NCI-H82 (cell line): ENCODE measurements at places on chromosomes 16 and 17.
A peak's percentile ranks its signal among the peaks of the same experiment; 100 is the strongest.

GRCh38 chr17:42537156-42537805, 1.2 kb downstream of the NAGLU start:
- DNase-seq = no peak

DNA sequence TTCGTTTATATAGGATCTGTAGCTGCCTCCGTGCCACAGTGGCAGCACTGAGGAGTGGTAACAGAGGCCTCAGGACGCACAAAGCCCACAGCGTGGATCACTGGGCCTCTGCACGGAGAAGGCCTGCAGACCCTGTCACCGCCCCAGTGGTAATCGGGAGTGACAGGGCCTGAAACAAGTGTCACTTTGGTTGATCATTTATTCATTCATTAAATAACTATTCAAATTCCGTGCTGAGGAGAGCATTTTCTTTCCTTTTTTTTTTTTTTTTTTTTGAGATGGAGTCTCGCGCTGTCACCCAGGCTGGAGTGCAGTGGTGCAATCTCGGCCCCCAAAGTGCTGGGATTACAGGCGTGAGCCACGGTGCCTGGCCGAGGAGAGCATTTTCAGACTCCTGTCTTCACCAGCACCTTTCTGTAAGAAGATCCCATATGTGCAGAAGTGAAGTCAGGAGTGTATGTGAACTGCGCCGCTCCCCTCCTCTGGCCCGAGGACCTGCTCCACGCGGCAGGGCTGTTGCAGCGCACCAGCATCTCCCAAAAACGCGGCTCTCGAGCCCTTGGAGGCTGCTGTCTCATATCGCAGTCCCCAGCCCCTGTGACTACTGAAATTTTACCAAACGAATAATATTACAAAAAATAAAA, 44.9 kb upstream of the TRAP1 start:
- DNase-seq = no peak

- no peak for DNase-seq
These were observed 688 bp downstream of the ADAP2 start for GRCh38 chr17:30922235-30923030.

DNA sequence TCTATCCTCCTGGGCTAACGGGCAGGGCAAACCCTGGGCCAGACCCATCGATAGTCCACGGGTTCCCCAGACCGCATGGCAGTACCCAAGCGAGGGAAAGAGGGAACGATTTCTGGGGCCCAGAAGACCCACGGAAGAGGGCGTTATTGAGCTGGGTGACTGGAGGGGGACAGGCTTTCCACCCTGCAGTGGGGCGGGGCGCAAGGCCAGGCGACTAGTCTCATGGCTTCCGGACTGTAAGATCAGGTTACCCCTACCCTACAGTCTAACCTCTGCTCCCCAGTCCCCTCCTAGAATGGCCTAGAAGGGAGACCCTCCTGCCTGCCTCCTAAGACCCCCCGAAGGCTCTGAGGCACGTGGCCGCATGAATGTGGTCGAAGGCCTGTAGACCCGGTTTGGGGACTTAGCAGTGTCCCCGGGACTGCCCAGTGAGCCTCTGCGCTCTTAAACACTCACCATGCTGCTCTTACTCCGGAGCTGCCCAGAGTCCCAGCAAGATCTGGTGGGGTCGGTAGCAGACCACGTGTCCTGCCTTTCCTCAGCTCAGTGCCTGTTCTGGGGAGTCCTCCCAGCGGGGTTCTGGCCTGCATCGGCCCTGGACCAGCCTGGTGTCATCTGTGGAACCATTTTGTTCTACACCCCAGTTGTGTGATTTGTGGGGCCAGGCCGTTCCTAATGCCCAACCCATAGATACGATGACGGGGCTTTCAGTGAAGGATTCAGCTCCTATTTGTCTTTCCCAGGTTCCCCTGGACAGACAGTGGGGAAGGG, 13.2 kb upstream of the AURKB start:
- peak; percentile 93 for DNase-seq

GRCh38 chr17:70478902-70479301, 309.6 kb downstream of the KCNJ2 start:
- no peak for DNase-seq

GRCh38 chr16:17303101-17303500, 167.7 kb downstream of the XYLT1 start:
- peak; percentile 23 for DNase-seq

DNA sequence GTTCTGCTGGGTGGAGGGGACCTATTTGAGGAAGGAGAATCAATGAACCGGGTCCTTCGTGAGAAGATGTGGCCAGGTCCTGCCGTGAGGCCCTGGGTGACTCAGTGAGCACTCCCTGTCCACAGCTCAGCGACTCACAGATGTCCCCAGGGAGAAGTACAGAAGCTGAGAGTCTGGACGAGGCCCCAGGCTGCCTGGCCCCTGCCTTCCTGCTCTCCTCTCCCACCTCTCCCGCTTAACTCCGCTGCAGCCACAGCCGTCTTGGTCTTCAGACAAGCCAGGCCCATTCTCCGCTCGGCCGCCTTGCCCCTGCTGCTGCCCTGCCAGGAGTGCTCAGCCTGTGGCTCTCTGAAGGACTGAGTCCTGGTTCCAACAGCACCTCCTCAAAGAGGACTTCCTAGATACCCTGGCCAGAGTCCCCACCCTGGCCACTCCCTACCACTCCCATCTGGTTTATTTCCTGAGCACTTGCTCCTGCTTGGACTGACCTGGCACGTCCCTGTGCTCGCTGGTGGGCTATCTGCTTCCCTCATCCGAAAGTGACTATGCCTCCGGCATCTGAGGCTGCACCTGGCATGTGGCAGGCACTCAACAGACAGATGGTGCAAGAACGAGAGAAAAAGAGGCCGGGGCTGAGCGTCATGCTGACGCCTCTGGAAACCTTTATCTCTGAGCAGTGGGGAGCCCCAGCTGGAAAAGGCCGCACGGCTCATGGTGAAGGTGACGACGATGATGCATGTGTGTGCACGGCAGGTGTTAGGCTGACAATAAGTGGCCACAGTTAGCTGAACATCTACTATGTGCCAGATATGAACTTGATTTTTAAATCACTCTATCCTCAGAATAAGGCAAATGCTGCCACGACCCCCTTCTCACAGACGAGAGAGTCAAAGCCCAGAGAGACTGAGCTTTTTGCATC, 9.2 kb upstream of the TNFRSF13B start:
- DNase-seq = no peak

- DNase-seq = peak; percentile 50
These were observed 1.3 kb upstream of the SLC46A1 start for GRCh38 chr17:28407130-28407973.

DNA sequence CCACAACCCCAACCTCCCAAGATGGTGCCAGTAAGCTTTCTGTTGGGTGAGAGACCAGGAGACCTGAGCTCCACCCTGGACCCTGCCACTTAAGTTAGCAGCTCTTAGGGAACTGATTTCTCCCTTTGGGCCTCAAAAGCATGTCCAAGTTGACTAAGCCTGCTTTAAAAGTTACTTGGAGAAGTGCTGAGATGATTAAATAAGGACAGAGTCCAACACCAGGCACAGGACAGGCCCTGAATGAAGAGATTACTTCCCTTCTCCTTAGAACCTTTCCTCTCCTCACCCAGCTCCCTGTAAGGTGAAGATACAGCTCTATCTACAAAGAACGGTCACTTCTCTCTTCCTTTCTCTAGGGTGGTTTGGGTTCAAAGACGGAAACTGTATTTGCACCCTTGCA, 162.6 kb downstream of the XYLT1 start:
- no peak for DNase-seq

DNA sequence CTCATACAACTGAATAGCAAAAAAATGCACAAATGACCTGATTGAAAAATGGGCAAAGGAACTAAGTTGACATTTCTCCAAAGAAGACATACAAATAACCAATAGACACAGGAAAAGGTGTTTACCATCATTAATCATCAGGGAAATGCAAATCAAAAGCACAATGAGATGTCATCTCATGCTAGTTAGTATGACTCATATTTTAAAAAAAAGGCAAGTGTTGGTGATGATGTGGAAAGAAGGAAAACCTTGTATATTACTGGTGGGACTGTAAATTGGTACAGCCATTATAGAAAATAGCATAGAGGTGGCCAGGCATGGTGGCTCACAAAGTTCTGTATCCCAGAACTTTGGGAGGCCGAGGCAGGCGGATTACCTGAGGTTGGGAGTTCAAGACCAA, 232.5 kb upstream of the ZFHX3 start:
- DNase-seq = no peak

DNA sequence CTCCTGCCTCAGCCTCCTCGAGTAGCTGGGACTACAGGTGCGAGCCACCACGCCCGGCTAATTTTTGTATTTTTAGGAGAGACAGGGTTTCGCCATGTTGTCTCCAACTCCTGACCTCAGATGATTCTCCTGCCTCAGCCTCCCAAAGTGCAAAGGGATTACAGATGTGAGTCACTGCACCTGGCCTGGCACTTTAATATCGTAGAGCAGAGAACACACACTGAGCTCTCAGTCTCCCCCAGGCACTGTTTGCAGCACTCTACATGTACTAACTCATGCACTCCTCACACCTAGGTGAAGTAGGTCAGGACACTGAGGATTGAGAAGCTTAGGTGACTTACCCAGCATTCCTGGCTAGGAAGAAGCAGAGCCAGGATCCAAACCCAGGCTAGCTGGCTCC, 15.0 kb downstream of the C17orf100 start:
- DNase-seq = no peak

GRCh38 chr17:81097134-81097942, 62.4 kb downstream of the BAIAP2 start:
- peak; percentile 78 for DNase-seq

GRCh38 chr17:31674717-31675349, 184.2 kb downstream of the COPRS start:
- DNase-seq = no peak

DNA sequence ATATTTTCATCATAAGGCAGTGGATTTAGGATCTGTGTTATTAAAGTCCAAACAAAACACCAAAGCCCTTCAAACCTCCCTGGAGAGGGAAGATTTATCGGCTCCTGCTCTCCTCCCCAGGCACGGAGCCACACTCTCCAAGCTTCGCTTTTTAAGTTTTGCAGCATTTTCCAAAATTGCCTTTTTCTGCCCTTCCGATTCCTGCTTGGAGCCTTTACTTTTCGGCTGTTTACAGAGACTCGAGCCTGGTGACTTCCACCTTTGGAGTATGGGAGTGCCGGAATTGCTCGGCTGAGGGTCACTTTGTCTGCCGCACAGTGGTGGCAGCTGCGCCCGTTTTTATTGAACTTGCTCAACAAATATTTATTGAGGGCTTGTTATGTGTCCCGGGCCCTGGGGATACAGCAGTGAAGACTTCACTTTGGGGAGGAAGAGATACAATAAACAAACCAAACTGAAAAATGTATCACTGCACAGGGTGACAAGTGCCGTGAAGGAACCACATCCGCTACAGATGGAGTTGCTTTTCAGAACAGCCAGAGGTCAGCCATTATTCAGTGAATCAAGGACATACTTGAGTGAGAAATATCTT, 185.5 kb downstream of the NTN1 start:
- no peak for DNase-seq

DNA sequence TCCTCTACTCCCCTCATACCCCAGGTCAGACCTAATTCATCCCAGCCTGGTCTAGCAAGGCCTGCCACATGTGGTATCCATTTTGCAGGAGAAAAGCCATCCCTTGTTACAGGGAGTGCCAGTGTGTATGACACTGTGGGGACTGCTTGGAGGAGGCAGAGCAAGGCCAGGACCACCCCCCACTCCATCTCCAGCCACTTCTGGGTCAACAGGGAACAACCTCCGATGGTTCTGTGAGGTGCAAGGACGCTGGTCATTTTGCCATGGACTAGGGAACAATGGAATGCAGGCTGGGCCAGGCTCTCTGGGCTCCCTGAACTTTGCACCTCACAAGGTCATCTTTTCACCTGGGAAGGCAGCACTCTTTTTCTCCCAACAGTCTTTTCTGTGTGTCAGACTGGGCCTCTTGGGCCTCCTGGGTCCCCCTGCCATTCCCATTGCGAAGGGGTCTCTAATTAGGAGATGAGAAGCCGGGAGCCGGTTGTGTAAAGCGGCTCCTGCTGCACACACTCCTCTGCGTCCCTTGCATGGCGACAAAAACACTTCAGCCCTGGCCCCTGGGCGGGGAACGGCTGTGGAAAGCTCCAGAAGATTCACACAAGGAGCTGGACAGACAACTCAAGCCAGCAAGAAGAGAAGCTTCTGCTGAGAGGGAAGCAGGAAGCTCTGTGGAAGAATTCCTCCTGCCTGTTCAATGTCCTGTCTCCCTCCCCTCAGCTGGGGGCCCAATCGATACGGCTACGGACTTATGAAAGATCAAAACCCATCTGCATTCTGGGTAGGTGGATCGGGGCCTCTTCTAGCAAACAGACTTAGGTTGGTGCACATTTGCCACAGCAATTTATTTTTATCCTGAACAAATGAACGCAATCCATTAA, 38.5 kb upstream of the MTSS2 start:
- no peak for DNase-seq

GRCh38 chr16:81673432-81673831, 105.7 kb upstream of the PLCG2 start:
- no peak for DNase-seq

GRCh38 chr16:78791011-78791410, 691.6 kb downstream of the WWOX start:
- DNase-seq = no peak

DNA sequence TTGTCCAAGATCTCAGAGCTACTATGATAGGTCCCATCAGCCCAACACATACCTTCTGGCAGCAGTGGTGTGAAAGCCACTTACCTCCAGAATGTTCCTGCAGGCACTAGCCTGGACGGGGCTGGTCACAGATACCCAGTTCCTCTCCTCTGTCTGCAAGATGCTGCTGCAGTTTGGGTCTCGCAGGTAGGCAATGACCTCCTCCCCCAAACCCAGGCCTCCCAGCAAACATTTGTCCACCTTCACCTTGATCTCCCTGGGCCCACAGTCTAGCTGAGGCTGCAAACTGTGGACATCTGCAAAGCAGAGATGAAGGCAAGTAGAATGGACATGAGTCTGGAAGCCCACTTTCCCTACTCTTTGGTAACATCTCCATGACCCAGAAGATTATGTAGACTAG, 7.1 kb downstream of the GP2 start:
- no peak for DNase-seq

DNA sequence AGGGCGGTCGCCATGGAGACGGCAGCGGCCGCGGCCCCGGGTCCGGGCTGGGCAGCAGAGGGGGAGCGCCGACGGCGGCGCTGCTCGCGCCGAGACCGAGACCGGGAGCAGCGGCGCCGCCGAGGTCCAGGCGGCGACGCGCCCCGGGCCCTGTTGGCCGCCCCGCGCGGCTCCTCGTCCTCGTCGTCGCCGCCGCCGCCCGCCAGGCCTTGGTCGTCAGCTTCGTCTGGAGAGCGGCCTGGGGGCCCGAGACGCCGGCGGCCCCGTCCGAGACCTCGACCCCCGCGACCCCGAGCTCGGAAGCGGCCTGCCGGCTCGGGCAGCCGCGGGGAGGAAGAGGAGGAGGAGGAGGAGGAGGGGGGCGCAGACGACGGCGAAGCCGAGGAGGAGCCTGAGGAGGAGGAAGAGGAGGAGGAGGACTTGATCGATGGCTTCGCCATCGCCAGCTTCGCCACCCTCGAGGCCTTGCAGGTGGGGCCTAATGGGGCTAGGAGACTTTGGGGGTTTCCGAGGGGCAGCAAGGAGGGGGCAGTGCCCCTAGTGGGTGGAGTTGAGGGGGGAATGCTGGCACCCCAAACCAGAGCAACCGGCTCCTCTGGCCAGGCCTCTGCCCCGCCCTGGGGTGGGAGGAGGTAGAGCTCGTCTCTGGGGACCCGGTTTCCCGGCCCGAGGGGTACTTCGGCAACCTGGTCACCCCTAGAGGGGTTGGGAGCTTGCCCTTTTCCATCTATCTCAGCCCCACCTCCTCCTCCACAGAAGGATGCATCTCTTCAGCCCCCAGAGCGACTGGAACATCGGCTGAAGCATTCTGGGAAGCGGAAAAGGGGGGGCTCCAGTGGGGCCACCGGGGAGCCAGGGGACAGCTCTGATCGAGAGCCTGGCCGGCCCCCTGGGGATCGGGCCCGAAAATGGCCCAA, 1.5 kb downstream of the FBRS start:
- peak; percentile 34 for DNase-seq

- DNase-seq = peak; percentile 91
These were observed at the start of gene METRN for GRCh38 chr16:714558-715476. METRN (plus strand) TSS chr16:715118; CDS start chr16:715290, 172 bp downstream.
